ENCODE measurements at places on chromosomes 12 and 14.

- DNase-seq: no peak
These were observed 310.1 kb downstream of the ETNK1 start for GRCh38 chr12:22935090-22935489.

DNA sequence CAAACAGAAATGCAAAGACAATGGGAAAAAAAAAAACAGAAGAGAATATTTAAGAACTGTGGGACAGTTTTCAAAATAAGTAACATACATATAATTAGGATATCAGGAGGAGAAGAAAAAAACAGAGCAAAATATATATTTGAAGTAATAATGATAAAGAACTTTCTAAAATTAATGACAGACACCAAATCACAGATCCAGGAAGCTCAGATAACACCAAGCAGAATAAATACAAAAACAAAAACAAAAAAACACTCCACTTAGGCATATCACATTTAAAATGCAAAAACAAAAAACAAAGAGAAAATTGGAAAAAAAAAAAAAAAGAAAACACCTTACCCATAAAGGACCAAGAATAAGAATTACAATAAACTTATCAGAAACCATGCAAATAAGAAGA, 9.6 kb upstream of the RFX4 start:
- no peak for DNase-seq

DNA sequence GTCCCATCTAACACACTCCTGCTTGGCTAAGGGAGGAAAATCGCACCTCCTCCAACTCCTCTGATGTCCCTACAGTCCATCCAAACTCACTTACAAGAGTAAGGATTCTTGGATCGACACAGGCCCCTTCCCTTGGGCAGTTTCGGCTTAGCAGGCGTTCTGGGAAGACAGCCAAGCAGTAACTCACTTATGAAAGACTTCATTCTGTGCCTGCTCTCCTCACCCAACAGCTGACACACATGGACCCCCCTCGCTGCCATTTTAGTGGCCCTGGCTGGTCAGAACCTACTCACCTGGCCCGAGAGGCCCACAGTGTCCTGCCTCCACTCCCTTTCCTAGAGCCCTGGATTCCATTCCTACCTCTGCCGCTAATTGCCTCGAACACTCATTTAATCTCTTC, 52.3 kb upstream of the BCL2L14 start:
- no peak for DNase-seq

GRCh38 chr14:36975834-36976233, 196.6 kb downstream of the SLC25A21 start:
- DNase-seq: no peak

DNA sequence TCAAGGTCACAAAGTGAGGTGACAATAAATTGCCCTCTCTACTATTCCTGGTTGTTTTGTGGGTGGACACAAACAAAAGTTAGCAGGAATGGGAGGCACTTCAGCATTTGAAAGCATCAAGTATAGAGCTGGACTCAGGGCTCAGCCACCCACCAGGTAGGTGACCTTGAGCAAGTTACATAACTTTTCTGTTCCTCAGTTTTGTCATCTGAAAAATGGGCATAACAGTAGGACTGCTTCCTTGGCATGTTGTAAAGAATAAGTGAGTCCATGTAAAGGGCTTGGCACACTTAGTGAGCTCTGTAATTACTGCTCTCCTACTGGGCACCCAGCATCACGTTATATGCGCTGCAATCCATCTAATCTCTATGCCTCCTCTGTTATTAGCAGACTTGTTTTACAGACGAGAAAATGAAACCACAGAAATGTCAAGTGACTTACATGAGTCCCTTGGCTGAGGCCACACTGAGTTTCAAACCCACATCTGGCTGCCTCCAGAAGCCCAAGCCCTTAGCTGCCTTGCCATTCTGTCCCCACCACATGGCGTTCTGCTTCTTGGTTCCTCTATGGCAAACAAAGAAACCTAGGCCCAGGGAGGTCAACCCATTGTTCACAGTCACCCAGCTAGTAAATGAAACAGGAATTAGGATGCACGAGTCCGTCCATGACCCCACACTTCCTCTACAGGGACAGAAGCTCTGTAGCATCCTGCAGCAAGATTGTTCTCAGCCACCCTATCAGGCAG, 63.2 kb upstream of the SLC24A4 start:
- DNase-seq: no peak

DNA sequence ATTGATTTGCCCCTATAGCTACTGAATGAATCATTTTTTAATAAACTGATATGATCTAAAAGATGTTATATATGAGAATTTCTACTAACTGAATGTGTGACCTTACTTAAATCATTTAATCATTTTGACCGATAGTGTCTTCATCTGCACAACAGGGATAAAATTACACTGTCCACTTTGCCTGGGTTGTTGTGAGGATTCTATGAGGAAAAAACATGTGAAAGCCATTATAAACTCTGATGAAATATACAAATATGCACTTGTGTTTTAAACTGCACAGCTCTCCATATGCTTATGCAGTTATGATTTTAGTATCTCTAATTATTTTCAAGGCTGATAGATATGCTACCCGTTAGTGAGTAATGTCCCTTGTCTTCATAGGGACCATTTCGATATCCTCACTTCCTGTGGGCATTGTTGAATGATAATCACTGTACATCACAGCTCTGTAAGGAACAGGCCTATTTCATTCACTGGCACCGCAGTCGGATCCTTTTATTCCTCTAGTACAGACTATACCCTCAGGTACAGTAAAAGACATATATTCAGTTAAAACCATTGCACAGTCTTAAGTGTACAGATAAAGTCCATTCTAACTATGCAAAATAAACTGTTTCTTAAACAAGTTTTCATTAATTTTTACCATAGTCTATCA, 88.7 kb upstream of the RAP1B start:
- no peak for DNase-seq

DNA sequence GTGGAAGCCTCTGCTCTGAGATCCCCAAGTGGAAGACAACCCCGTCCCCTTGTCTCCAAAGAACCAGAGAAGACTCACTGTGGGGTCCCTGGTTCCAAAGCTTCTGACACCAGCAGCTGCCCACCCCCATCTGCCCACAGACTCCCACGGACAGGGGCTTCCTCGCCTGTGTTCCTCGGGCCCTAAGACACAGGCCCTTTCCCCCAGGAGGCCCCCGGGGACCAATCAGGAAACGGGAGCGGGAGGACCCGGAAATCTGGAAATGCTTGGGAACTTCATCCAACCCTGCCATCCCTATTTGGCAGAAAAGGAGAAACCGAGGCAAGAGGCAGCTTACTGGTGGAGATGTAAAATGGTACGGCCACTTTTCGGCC, 113.1 kb downstream of the NCOR2 start:
- no peak for DNase-seq

DNA sequence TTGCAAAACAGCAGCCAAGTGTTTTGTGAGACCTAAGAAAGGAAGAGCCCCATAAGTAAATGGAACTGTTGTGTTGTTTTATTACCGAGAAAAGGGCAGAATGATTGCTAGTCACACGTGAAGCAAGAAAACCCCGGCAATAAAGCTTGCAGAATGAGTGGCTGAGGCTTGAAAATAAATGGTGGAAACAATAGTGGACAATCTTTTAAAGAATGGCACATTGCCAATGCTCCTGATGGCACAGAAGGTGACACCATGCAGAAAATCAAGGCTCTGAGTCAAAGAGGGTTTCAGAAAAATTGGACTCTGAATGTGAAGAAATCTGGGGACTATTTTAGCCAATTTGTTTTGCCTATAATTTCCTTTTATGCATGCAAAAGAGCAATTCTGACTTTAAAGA, 4.0 kb upstream of the AQP2 start:
- DNase-seq: no peak

- no peak for DNase-seq
These were observed 238.5 kb downstream of the CACNA1C start for GRCh38 chr12:2291182-2291832.

DNA sequence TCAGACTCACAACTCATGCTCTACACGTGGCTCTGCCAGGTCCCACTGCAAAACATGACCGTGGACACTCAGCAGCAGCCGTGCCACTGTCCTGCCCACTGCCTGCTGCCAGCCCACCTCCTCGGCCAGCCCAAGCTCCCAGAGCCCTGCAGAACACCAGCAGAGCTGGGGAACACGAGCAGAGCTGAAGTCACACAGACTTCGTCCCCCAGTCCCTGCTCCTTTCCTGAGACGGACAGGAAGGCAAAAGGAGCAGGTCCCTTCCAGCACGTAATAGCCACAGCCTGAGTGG, 152.1 kb downstream of the DPF3 start:
- DNase-seq: no peak

- DNase-seq: no peak
These were observed 6.8 kb downstream of the ARL6IP4 start for GRCh38 chr12:122987086-122987951.

- DNase-seq: peak; percentile 56
These were observed 98.2 kb downstream of the SNAPC1 start for GRCh38 chr14:61860294-61860918.

DNA sequence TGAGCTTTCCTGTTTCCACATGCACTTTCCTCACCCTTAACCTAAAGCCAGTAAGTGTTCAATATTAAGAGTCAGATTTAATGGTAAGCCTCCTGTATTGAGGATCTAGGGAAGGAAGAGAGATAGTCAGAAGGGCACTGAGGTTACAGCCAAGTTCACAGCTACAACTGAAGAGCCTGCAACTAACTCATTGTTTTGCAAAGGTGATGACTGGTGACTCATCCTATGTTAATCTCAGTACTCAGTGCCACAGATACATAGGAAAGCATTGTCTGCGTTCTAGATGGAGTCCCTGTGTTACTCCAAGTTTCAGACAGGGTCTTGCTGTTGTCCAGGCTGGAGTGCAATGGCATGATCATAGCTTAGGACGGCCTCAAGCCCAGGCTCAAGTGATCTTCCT, 157.0 kb upstream of the RBM19 start:
- DNase-seq: no peak

DNA sequence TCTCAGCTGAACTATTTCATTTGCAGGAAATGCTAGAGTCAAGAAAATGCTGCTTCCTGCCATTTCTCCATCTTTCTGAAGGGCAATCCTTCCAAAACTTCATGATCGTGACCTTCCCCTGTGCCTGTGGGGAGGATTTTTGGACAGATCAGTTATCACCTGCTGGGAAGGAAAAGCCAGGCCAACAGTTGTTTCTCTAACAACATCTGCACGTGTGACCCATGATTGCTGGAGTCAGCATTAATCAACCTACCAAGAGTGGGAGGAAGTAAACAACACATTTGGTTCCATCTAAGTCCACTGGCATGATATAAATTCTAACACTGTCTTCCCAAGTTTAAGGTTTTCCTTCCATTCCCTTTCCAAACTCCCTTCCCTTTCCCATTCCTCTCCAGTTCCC, 172.7 kb downstream of the APAF1 start:
- DNase-seq: no peak

DNA sequence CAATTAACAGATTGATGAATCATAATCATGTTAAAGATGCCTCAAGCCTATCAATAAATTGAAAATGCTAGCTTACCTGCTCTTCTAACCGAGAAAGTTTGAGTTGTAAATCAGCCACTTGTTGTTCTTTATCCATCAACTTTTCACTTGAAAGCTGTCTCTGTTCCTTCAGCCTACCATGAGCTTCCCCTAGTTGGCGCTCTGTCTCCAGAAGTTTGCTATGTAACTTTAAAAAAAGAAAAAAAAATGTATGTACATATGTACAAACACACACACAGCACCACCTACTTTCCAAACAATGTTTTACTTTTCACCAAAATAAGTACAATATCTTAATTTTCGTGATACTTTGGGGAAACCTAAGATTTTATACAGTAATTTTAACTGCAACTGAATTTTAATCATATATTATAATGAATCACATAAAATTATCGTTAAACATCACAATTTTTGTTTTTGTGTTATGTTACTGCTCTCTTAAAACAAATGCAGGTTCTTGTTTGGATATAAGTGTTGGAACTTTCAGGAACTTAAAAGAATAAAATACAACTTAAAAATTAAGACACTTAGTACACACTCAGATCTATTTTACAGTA, 101.2 kb downstream of the EEA1 start:
- peak; percentile 13 for DNase-seq

- DNase-seq: no peak
These were observed 59.0 kb downstream of the PAX9 start for GRCh38 chr14:36720657-36721056.

GRCh38 chr12:12892681-12893141, 1.3 kb downstream of the GPRC5A start:
- no peak for DNase-seq

DNA sequence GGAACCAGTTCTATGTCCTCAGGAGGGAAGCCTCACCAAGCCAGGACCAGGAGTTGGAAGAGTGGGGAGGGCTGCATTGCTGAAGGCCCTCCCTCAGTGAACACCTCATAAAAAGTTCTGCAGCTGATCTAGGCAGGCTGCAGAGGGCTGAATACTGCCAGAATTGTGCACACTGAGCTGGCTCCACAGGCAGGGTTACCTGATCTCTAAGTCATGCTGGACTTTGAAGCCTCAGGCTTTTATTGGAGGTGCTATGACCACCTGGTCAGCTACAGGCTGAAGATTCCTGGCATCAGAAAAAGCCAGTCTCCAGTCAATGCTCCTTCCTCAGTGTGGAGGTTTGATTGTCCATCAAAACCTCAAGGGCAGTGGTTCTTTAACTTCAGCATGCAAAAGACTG, 39.7 kb downstream of the FOS start:
- no peak for DNase-seq

- DNase-seq: no peak
These were observed 111.4 kb downstream of the CRACR2A start for GRCh38 chr12:3641428-3642018.

DNA sequence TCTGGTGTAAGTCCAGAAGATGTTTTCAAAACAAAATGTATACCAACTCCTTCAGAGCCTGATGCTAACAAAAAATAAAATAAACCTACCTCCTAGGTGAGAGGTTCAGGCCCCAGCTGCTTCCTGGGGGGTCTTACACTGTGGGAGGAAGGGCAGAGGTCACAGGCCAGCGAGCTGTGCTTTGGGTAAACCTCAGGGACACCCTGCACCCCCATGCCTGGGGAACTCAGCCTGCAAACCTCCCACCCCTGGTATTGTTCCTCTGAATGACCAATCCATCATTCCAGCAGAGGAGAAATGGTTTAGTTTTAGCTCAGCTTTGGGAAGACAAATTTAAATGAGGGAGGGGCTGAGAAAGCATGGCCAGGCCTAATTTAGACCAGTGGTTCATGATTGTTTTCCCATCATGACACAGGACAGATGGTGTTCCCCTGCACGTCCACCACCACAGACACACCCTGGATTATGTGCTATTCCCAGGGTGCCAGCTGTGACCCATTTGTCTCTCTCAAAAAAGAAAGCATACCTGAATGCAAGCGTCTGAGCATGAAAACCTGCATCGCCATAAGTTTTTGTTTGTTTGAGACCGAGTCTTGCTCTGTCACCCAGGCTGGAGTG, 14.5 kb upstream of the TFCP2 start:
- DNase-seq: no peak

Measured in activated T-cell treated with anti-CD3 and anti-CD28 coated beads for 24 hours (primary cell).